Stimulated activated CD4-positive, alpha-beta T cell treated with anti-CD3 and anti-CD28 coated beads, Interleukin-1b, Interleukin-23, amount 100 ng/mL, for 24 hours (primary cell): ENCODE measurements at places on chromosomes 7 and 10.

DNA sequence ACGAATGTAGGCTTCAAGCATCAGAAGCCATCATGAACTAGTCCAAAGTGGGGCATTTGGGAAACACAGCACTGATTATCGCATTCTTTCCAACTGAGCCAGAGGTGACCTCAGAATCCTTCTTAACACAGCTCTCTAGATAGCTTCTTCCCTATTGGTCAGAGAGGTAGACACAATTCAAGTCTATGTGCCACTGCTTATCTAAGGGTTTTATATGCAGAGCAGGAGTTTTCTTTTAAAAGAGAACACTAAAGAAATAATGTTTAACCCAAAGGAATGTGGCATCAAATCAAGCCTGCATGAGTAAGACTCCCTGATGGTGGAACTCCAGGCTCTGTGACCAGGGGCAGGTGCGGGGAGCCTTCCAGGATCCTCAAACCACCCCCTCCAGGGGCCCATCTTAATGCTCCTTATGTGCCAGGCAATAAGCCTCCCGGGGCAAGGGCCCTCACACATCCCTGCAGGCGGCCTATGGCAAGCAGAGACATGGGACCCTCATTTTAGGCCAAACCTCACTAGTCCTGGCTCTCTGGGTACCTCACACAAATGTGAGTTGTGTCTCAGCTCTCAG is 13.8 kb downstream of the HSPA12A start:
- no peak for DNase-seq

DNA sequence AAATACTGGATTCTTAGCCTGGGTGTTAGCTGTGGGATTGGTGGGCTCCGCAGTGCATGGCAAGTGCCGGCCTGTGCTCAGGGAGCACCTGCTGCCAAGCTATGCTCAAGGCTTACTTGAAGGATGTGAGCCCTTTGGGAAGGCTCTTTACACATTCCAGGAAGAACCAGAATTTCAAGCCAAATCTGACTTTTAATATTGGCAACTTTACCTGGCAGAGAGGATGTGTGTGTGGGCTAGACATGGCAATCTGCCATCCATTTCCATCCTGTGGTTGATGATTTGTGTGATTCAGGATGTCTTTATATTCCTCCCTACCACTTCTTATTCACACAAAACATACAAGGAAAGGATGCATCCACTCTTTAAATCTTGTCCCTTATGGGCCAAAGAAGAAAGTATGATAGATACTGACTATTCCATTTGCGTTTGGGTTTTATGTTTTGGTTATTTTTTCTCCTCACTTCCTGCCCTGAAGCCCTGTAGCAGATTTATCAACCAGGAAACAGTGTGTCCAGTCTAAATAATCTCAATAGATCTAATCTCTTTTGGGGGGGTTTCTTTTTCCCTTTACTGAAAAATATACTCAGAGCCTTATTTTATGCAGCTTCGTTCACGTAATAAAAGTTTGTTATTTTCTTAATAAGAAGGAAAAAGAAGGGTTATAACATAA is 247.1 kb downstream of the COBL start:
- DNase-seq = no peak

DNA sequence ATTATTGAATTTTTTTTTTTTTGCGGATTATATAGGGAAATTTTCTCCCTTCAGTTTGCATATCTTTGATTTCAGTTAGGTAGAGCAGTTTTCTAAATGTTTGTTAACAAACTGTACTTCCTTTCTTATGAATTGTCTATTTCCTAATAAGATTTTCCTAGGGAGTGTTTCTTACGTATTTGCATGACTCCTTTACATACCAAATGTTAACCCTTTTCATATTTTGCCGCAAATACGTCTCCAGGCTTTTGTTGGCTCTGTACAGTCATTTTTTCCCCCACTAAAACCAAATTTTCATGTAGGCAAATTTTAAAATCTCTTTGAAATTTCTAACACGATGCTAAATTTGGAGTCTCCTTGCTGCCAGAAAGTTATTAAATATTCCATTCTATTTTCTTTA is 1.9 kb upstream of the FRAT2 start:
- no peak for DNase-seq

DNA sequence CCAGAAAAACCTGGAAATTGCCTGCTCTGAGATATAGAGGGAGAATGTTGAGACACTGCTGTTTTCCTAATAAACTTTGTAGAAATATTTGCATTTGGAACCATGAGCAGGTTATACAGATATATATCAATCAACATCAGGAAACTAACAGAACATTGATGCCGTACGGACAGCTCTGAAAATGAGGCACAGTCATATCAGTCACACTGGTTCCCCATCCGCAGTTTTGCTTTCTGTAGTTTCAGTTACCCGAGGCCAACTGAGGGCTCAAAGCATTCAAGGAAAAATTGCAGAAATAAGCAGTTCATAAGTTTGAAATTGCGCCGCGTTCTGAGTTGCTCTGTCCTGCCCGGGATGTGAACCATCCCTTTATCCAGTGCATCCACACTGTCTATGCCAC is 137.9 kb downstream of the KLF6 start:
- no peak for DNase-seq

GRCh38 chr10:74957285-74957961 is 131.0 kb downstream of the KAT6B start:
- DNase-seq = no peak

- DNase-seq = no peak
Measured at GRCh38 chr7:4151524-4151923, 530.6 kb upstream of the FOXK1 start.

DNA sequence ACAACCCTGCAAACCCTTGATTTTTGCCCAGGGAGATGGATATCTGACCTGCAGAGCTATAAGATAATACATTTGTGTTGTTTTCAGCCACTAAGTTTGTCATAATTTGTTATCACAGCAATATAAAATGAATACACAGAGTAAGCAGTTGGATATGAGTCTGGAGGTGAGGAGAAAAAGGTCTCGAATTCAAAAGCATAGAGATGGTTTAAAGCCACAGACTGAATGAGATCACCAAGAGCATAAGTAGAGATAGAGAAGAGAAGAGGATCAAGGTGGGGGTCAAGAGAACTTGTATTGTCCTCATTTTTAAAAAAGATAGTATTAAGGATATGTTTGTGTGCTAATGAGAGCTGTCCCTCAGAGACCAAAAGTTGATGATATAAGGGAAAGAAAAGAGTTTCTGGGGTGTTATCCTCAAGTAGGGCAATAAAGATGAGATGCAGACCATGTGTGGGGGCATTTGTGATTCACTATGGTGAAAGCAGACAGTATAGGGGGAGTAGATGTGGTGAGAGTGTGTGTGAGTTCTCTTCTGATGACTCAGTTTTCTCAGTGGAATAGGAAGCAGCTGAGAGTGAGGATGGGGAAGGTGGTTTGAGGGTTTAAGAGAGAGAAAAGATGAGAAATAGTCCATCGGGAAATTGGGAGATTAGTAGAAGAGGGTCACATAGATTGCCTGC is 25.8 kb upstream of the PCGF5 start:
- DNase-seq = no peak

GRCh38 chr7:1446620-1447032 is 12.6 kb downstream of the MICALL2 start:
- no peak for DNase-seq

DNA sequence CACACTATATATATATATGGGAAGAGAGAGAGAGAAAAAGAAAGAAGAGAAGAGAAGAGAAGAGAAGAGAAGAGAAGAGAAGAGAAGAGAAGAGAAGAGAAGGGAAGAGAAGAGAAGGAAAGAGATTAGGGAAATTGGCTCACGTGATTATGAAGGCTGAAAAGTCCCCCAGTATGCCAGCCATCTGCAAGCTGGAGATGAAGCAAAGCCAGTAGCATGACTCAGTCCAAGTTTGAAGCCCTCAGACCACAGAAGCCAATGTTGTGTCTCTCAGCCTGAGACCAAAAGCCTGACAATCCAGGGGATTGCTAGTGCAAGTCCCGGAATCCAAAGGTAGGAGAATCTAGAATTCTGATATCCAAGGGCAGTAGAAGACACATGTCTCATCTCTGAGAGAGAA is 206.3 kb upstream of the PRSS1 start:
- no peak for DNase-seq

DNA sequence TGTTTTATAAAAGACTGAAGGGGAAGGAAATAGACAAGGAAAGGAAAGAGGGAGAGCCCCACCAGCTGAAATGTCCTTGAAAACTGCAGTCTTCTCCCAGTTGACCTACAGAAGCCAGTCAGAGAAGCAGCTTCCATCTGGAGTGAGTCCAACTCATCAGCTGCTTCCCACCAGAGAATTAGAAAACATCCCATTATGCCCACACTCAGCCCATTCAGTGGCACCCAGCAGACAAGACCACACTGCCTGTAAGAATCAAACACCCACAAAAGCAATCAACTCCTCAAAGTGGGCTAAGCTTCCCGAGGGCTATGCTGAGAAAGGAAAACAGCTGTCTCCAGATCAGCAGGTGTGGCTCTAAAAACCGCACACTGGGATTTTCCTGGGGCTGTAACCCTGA is 29.6 kb upstream of the TMEM213 start:
- no peak for DNase-seq

DNA sequence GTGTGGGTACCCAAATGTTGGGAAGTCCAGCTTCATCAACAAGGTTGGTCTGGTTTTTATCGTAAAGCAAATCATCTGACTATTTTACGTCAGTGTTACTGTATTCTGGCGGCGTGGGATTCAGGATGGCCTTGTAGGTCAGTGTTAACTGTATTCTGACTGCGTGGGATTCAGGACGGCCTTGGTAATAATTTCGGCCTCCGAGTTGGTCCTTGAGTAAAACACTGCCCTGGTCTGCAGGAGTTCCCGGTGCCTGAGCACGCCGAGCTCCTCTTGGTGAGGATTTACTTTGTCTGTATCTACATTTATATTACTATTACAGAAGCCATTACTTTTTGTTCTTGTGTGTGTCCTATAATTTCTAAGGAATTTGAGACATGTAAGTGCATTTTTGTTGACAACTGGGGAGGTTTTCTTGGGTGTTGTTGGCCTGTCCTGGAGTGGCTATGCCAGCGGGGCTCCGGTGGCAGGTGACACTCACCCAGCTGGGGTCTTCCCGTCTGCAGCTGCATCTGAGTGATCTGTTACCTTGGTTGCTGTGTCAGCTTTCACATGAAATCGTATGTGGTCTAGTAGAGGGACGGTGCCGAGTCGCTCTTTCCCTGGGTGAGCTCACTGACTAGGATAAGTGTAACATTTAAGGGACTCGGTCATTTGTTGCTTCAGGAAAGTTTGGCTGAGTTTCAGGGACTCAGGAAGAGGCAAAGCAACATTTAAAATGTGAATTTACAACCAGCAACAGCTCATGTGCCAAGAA is 9.2 kb downstream of the GTPBP4 start:
- no peak for DNase-seq

DNA sequence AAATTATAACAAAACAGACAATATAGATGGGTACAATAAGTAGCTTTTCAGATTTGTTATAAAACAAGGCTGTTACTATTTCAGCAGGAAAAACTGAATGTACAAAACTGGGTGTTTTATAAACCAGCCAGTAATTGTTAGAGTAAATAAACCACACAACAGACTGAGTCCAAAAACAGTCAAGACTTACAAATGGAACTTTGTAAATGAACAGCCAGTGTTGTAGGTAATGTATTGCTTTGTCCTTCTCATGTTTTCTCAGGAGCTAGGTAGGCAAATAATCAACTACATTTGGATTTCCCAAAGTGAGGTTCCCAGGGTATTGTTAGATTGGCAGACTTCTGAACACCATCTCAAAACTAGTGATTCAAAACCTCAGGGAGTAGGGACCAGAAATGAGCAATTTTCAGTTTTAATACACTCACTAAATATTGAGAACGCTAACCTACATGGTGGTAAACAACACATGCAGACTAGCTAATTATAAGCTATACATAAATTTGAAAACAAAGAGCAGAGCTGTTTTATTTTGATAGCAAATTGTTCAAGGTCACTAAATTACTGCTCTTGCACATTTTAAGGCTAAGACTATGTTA is 36.2 kb downstream of the HERPUD2 start:
- no peak for DNase-seq

- DNase-seq = no peak
Measured at GRCh38 chr10:96655461-96656197, 64.7 kb downstream of the PIK3AP1 start.

DNA sequence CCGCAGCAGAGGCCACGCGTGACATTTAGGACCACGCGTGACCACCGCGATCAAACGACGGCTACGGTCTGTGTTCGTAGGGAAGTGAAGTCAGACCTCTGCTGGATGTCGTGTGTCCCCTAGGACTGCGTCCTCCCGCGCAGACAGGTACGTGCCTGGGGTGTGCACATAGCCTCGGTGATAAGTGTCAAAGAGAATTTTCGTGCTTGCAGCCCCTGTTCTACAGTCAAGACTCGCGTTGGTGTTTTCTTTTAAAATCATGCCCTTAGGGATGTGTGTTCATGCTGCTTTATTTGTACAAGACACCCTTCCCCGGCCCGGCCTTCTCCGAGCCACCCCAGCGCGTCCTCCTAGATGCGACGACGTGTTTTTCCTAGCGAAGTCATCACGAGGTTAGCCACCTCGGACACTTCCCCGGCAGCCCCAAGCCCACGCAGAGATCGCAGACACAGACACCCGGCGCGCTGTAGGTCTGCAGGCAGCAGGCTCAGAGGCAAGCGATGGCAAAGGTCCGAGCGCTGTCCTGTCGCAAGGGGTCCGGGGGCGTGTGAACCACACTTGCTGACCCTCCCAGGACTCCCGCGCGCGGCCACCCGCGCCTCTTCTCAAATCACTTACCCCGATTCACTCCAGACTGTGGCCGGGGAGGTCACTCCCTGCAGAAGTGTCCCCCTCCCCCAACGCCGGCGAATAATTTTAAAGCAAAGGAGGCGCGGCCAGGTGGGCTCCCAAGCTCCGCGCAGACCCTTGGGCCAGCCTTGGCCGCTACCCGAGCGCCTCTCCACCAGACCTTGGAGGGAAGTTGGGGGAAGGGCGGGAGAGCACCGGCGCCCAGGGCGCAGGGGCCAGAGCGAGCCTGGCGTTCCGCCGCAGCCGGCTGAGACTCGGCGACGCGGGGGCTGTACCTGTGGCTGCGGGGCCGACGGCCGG is 552 bp downstream of the MKX start:
- DNase-seq = no peak
